ENCODE measurements at places on chromosomes 7 and 10. TPM values are rescaled to one million over a fixed set of nuclear protein-coding genes. Genes with fewer than 3 reads are reported as not detected.

The GIMAP7 gene
- total RNA-seq: 134 TPM

- DNase-seq: peak; percentile 95
Measured at GRCh38 chr7:70647801-70648498, 484.0 kb upstream of the GALNT17 start.

The SCIN gene
- total RNA-seq: not detected

DNA sequence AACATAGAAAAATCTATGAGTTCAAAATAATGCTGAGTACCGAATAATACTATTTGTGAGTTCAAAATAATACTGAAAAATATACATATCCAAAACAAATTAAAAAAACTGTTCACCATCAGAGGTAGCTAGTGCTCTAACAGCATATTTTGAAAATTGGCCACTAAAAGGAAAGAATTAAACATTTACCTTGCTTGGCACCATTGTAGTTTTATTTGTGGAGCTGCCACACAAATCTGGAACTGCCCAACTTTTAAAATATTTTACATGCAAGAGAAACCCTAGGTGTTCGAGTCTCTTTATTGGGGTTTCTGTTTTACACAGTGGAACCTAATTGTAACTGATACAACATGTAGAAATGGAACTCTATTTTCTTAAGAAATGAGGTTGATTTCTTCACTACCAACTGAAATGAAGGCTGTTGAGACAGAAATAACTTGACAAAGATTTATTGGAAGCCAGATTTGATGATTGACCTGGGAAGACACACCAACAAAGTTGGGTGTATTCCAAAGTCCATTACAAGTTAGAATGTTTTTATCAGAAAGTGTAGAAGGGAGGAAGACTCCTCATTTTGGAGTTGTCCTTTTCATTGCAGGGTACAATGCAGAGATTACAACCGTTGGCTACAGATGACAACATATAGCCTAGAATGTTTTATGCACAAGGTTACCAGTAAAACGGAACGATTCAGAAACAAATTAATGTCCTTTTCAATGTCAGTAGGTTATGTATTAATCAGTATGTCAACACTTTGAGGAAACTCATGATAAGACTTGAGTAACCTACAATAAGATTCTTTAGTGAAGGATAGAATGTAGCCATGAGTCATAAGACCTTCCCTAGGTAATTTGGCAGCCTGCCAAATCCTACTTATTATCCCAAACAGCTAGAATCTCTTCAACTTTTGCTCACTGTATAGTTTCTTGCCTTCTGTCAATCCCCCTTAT lies 73.8 kb upstream of the PAPSS2 start:
- no peak for DNase-seq

GRCh38 chr10:102608487-102608886 lies 35.8 kb upstream of the TRIM8 start:
- DNase-seq: no peak

- DNase-seq: no peak
Measured at GRCh38 chr10:12635127-12635541, 285.8 kb downstream of the CAMK1D start.

- no peak for DNase-seq
Measured at GRCh38 chr7:94301024-94301586, 93.6 kb upstream of the COL1A2 start.

The PNLIPRP1 gene
- total RNA-seq: not detected

The GPR15LG gene
- total RNA-seq: not detected

DNA sequence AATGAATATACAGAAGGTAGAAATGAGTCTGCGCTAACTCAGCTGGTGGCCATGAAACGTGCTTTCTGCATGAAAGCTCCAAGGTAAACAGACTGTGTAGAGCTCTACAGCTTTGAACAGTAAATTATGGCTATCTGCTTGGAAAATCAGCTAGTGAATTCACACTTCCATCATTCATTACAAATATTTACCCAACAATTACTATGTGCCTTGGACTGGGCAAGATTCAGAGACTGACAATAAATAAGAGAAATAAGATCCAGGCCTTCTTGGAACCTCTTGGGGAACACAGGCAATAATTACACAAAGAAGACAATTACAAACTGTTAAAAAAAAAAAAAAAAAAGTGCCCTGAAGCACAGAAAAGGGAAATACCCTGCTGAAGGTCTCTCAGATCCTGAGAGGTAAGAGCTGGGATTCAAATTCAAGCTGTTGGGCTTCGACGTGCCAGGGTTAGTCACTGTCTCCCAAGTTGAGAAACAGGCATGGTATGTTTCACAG lies 15.8 kb downstream of the TSPAN12 start:
- no peak for DNase-seq

All from activated CD8-positive, alpha-beta T cell treated with anti-CD3 and anti-CD28 coated beads, Interleukin-2, amount 10 ng/mL, durations not matched to agents 7 days and 5 days (primary cell).